AG09319 (cell line): ENCODE measurements at places on chromosomes 1 and 21.

DNA sequence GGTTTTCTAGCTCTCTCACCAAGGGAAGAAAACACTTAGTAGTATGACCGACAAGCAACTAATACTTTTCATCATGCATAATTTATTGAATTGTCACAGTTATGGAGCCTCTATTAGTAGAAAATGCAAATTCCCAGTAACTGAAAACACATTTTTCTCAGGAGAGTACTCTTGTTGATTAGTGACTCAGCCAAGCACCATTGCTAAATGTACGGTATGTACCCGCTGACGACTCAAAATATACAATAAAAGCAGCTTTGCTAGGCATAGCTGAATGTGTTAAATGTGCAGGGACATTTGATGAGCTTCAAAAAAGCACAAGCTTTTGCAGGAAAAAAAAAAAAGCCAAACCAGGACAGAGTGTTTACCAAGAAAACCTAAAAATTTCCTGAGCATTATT lies 63.9 kb downstream of the WDR64 start:
- DNase-seq, result no peak

- DNase-seq, result no peak
Observed at GRCh38 chr1:50135716-50136115, 27.0 kb downstream of the ELAVL4 start.

- DNase-seq, result no peak
Observed at GRCh38 chr1:77283701-77284425, 2.0 kb downstream of the AK5 start.

- DNase-seq, result no peak
Observed at GRCh38 chr1:167774710-167775109, 52.9 kb downstream of the MPZL1 start.

DNA sequence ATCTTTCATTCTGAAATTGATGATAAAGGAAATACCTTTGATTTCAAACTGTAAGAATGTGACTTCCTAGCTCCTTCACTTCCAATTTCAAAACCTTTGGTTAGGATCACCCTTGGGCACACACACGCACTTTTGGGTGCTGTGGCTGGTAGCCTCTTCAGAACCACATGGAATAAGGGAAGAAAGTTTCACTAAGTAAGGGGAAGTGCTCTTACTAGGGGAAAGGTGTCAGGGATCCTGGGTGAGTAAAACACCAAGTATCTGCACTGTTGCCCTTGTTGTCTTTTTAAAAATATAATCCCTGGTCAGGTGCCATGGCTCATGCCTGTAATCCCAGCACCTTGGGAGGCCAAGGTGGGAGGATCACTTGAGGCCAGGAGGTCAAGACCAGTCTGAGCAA lies 132.4 kb downstream of the SDCCAG8 start:
- no peak for DNase-seq

DNA sequence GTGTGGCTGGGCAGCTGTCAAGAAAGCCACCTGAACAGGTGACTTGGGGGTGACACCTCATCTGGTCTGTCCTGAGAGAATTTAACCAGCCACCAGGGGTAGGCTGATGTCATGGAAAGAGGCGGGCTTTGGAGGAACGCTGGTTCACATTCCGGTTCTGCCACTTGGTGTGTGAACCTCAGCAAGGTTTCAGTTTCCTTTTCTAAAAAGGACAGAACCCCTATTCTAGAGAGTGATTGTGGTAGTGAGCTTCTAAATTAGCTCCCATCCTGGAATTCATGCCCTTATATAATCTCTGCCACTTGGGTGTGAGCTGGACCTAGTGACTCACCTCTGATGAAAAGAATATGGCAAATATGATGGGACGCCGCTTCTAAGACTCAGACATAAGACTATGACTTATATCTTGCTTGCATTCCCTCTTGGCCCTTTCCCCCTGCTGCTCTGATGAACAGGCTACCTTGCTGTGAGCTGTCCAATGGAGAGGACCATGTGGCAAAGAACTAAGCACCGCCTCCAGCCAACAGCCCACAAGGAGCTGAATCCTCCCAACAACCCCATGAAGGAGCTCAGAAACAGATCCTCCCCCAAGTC lies 332.1 kb downstream of the RRAGC start:
- no peak for DNase-seq

GRCh38 chr1:233549404-233549803 lies 64.5 kb upstream of the KCNK1 start:
- DNase-seq, result no peak
